ENCODE measurements at places on chromosomes 1 and 21. TPM values are rescaled to one million over a fixed set of nuclear protein-coding genes. Genes with fewer than 3 reads are reported as not detected.

GRCh38 chr1:31771891-31772668 lies 7.9 kb upstream of the ADGRB2 start:
- no peak overlapping the region for H3K27ac ChIP-seq
- no peaks in the 10 kb centered on the region for H3K36me3 ChIP-seq
- H3K4me1 ChIP-seq: peaks cover 19% of the 10 kb centered on the region
- DNase-seq: no peak
- peaks cover 29% of the 10 kb centered on the region for H3K27me3 ChIP-seq

- no peak for DNase-seq
- H3K4me1 ChIP-seq: no peaks in the 10 kb centered on the region
- H3K4me3 ChIP-seq: no peak overlapping the region
- H3K27ac ChIP-seq: no peak overlapping the region
- peaks cover 5% of the 10 kb centered on the region for H3K36me3 ChIP-seq
These were observed 19.5 kb downstream of the SEMA4A start for GRCh38 chr1:156172696-156173470.

GRCh38 chr1:96049759-96050409 lies 671.7 kb upstream of the PTBP2 start:
- no peak overlapping the region for H3K4me3 ChIP-seq
- peak; percentile 34 for DNase-seq
- no peaks in the 10 kb centered on the region for H3K4me1 ChIP-seq
- H3K27ac ChIP-seq: no peak overlapping the region
- no peaks in the 10 kb centered on the region for H3K27me3 ChIP-seq

GRCh38 chr1:94024104-94024792 lies 96.7 kb downstream of the ABCA4 start:
- DNase-seq: no peak
- no peaks in the 10 kb centered on the region for H3K36me3 ChIP-seq
- peaks cover 36% of the 10 kb centered on the region for H3K4me1 ChIP-seq

DNA sequence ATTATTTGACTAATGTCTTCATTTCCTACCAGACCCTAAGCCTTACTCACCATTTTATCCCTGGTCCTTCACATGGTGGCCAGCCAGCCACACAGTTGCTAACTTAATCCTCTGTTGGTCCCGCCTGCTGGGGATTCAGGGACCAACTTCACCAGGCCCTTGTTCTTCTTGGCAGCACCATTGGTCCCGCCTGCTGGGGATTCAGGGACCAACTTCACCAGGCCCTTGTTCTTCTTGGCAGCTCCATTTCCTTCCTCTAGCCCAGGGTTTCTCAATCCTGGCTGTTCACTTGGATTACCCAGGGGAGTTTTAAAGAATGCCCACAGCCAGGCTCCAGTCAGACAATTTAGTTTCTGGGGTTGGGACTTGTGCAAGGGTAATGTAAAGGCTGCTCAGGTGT lies 233.1 kb upstream of the CSF3R start:
- no peak overlapping the region for H3K27ac ChIP-seq
- H3K27me3 ChIP-seq: peaks cover 64% of the 10 kb centered on the region
- no peaks in the 10 kb centered on the region for H3K36me3 ChIP-seq

RPE65 gene
- total RNA-seq: not detected

GRCh38 chr1:83676106-83676505 lies 322.8 kb downstream of the TTLL7 start:
- no peaks in the 10 kb centered on the region for H3K4me1 ChIP-seq
- H3K4me3 ChIP-seq: no peak overlapping the region
- peak; percentile 11 for DNase-seq
- H3K27ac ChIP-seq: no peak overlapping the region
- H3K27me3 ChIP-seq: no peaks in the 10 kb centered on the region

NBPF6 gene
- total RNA-seq: not detected

DNA sequence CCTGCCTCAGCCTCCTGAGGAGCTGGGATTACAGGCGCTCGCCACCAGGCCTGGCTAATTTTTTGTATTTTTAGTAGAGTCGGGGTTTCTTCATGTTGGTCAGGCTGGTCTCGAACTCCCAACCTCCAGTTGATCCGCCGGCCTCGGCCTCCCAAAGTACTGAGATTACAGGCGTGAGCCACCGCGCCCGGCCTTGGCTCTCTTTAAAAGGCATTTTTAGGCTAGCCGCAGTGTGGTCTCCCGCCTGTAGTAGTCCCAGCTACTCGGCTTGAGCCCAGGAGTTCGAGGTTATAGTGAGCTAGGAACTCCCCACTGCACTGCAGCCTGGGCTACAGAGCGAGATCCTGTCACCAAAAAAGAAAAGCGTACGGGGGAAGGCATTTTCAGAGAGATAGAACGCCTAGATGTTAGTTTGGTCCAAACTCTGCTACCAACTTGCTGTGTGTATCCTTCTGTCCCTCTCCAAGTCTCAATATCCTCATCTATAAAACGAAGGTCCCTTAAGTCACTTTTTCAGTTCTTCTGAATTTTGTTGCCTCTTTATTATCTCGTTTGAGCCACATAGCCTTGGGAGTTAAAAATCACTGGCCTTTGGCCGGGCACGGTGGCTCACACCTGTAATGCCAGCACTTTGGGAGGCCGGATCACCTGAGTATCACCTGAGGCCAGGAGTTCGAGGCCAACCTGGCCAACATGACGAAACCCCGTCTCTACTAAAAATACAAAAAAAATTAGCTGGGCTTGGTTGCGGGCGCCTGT lies 734 bp downstream of the MED18 start:
- peak overlapping the region; percentile 93 for H3K4me3 ChIP-seq
- DNase-seq: peak; percentile 18
- peaks cover 17% of the 10 kb centered on the region for H3K4me1 ChIP-seq
- no peaks in the 10 kb centered on the region for H3K27me3 ChIP-seq
- H3K36me3 ChIP-seq: peaks cover 47% of the 10 kb centered on the region

DNA sequence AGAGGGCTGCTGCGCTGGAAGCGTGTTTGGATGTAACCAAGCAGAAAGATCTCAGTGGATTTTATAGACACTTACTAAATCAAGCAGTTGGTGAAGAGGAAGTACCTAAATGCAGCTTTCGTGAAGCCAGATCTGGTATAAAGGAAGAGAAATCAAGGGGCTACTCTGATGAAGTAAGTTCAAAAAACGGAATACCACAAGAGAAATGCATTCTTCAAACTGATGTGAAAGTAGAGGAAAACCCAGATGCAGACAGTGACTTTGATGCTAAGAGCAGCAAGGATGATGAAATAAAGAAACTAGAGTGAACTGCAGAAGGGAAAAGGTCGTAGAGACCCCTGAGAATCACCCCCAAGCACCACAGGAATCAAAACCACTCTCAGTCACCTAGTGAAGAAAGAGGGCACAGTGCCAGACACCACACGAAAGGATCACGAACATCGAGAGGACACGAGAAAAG lies 40.8 kb upstream of the NEXN start:
- DNase-seq: no peak
- H3K27ac ChIP-seq: no peak overlapping the region
- H3K36me3 ChIP-seq: peaks cover 10% of the 10 kb centered on the region
- H3K4me1 ChIP-seq: no peaks in the 10 kb centered on the region
- no peak overlapping the region for H3K4me3 ChIP-seq

GRCh38 chr1:245398180-245398579 lies 243.4 kb downstream of the KIF26B start:
- DNase-seq: no peak
- H3K36me3 ChIP-seq: no peaks in the 10 kb centered on the region
- peaks cover 9% of the 10 kb centered on the region for H3K4me1 ChIP-seq
- H3K4me3 ChIP-seq: no peak overlapping the region
- peaks cover 55% of the 10 kb centered on the region for H3K27me3 ChIP-seq
